ENCODE measurements at places on chromosomes 13 and 19.

DNA sequence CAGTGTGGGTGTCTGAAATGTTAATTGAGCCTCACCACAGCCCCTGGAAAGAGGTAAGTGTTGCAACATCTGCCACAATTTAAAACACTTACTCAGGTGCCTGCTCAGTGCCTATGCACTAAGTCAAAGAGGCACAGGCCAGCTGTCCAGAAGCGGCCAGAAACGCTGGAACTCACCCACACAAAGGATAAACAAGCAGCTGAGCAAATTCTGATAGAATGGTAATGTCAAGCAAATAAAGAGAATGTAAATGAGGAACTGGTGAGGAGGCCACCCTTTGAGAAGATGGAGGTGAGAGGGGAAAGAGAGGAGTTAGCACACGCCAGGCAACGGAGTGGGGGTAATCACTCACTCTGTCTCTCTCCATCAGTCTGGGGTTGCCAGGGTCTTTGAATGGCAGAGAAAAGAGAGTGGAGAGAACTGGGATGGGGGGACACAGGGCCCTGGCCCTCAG lies 67.7 kb upstream of the SERP2 start:
- DNase-seq, result no peak

GRCh38 chr13:109036078-109036780 lies 406.8 kb downstream of the MYO16 start:
- DNase-seq, result no peak

- DNase-seq, result no peak
Observed at GRCh38 chr13:53126841-53127245, 98.2 kb downstream of the OLFM4 start.

DNA sequence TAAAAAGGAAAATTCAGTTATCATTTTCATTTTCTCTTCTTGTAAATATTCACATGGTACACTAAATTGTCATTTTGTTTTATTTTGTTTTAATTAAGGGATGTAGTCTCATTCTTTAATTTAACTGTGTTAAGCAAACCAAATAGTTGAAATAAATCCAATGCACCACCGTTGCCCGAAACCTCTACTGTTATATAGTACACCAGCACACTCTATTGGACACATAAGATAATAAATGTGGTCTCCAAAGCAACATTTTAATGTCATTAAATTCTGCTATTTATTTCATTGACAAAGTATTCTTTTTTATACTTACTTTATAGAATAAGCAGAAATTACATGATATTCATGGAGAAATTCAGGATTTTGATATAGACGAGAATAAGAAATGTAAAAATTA lies 156.4 kb upstream of the FREM2 start:
- no peak for DNase-seq

DNA sequence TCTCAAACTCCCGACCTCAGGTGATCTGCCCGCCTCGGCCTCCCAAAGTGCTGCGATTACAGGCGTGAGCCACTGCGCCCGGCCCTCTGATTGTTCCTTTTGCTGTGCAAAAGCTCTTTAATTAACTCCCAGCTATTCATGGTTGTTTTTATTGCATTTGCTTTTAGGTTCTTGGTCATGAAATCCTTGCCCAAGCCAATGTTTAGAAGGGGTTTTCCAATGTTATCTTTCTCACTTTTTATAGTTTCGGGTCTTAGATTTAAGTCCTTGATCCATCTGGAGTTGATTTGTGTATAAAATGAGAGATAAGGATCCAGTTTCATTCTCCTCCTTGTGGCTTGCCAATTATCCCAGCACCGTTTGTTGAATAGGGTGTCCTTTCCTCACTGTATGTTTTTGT lies 19.2 kb upstream of the GRTP1 start:
- DNase-seq, result no peak

DNA sequence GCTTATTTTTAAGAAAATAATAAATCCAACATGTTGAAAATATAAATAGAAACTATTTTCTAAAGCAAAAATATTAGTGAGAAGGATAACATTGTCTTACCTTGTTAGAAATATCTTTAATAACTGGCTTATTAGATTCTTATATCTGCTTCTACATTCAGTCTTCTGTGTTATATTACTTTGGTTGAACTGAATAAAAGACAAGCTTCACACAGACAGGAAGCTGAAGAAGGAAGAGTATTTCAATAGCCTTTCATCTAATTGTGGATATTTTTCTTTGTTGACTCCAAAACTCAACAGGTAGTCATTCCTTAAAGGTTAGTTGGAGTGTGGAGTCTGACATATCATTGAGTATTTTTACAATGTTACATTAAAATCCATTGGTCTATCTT lies 10.9 kb downstream of the SETDB2 start:
- no peak for DNase-seq

DNA sequence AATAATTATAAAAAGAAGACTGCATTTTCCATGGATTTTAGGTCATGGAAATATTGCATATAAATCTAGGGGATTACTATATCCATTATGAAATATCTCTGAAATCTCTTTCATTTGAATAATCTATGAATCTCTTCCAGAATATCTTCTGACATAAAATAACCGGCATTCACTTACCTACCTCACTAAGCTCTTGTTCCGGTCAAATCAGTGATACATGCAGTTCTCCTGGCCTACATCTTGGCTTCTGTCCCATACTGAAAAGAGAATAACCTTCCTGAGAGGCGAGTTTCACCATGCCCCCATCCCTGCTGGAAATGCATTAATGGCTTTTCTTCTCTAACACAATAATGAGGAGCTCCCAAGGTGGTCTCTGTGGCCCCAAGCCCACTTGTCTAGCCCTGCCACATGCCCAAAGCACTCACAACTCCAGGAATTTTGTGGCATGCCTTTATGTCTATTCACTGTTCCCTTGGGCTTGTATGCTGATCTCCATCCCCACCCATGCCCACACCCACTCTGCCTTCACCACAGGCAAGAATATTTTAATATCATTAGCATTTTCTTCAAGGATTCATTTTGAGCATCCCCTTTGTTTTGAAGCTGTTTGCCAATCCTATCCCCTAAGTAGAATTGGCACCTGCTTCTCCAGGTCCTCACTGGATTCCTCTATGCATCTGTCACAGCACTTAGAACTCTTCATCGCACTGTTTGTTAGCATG lies 401.6 kb downstream of the COG6 start:
- no peak for DNase-seq

- no peak for DNase-seq
Observed at GRCh38 chr13:32255724-32256109, 59.4 kb downstream of the ZAR1L start.

DNA sequence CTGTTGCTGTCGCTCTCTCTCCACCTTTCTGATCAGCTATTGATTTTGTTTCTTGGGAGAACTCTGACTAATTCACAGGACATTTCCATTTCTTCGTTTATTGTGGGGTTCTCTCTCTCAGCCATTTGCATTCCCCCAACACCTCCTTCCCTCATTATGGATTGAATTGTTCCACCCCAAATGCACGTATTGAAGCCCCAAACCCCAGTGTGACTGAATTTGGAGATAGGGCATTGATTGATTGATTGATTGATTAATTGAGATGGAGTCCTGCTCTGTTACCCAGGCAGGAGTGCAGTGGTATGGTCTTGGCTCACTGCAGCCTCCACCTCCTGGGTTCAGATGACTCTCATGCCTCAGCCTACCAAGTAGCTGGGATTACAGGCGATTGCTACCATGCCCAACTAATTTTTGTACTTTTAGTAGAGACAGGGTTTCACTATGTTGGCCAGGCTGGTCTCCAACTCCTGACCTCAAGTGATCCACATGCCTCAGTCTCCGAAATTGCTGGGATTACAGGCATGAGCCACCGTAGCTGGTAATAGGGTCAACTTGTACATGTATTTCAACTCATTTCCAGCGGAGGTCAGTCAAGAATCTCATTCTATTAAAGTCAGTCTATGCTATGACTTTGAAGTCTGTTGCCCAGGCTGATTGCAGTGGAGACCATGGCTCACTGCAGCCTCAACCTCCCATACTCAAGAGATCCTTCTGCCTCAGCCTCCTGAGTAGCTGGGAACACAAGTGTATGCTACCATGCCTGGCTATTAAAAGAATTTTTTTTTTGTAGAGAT lies 13.6 kb downstream of the NFILZ start:
- no peak for DNase-seq

- no peak for DNase-seq
Observed at GRCh38 chr13:76991432-76991795, 467 bp upstream of the CLN5 start.

- DNase-seq, result no peak
Observed at GRCh38 chr19:11453468-11454341, 18.3 kb downstream of the PRKCSH start.

GRCh38 chr19:41626278-41626677 lies 596 bp downstream of the CEACAM4 start:
- no peak for DNase-seq

DNA sequence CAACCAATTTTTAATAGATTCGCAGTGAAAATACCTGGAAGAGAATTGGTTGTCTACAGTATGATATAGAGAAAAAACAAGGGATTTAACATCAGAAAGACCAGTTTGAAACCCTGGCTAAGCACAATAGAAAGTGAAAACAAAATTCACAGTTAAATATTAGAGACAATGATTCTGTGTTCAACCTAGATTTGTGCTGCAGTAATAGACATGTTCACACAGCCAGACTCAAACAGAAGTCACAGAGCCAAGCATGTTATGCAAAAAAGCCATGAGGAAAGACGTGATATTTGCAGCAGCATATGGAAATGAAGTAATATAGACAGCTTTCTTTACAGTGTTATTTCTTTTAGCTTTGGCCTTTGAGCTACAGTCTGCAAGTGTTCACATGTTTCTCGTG lies 48.1 kb downstream of the SCEL start:
- DNase-seq, result no peak

DNA sequence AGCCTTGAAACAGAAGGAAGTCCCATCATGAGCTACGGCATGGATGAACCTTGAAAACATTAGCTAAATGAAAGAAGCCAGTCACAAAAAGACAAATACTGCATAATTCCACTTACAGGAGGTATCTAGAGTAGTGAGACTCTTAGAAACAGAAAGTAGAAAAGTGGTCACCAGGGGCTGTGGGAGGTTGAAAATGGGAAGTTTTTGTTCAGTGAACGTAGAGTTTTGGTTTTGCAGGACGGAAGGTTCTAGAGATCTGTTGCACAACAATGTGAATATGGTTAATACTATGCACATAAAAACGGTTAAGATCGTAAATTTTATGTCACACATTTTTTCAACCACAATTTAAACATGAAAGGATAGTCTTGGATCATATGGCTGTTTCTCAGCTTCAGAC lies 11.9 kb upstream of the SLC10A2 start:
- DNase-seq, result no peak

- no peak for DNase-seq
Observed at GRCh38 chr13:93776936-93777335, 550.3 kb downstream of the GPC6 start.

DNA sequence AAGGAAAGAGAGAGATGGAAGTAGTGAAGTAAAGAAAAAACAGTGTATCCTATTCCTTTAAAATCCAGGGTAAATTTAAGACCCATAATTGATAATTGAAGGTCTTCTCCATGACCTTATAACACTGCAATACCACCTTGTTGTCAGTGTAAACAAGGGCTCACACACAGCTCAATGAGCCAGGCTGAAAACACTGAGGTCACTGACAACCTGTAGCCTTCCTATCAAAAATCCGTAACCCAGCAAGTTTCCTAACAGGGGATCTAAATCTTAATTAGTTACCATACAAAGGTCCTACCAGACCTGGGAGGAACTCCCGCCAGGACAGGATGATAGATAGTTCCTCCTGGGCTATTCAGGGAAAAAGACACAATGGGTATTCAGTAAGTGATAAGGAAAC lies 1677.1 kb downstream of the OLFM4 start:
- no peak for DNase-seq

DNA sequence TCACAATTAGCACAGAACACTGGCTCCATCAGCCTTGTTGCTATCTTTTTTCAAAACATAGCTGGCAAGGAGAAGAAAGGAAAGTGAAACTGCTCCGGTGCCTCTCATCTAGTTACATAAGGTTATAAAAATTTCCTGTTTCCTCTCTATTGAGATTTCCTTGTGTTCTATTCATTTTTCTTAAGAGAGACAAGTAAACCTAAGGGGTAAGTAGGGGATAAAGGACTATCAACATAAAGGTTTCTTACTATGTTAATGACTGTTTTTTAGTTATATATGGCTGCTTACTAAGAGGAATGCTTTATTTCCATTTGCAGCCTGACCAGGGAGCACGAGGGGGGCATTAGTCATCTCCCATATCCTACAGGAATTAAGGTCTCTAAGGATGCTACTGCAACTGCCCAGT lies 73.2 kb upstream of the MLNR start:
- DNase-seq, result no peak

- no peak for DNase-seq
Observed at GRCh38 chr19:10872546-10873107, 1.3 kb downstream of the CARM1 start.

DNA sequence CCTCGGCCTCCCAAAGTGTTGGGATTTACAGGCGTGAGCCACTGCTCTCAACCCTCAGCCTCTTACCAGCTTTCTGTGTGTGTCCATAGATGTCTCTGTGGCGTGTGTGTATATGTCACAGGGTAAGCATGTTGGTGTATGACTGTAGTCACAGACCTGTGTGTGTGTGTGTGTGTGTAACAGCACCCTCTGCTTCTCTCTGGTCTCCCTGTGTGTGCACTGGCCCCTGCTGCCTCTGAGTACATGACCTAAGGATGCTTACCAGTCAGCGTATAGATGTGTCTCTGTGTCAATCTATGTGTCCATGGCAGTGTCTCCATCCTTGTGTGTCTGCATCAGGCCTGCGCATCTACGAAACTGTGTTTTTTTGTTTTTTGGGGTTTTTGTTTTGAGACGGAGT lies 5.6 kb downstream of the AXL start:
- DNase-seq, result no peak

DNA sequence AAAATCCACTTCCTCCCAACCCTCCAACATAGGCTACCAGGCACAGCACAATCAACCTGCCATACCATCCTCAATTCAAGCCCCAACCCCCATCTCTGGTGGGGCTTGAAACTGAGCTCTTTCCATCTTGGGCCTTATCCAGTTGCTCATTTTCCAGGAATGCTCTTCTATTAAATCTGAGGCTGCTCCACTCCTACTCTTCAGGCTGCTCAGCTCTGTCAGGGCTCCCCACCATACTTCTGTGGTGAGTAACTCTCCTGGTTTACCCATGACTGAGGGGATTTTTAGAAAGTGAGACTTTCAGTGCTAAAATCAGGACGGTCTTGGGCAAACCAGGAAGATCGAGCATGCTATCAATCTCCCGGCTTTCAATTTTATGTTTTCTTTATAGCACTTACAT lies 512.8 kb downstream of the LMO7 start:
- no peak for DNase-seq
